ENCODE measurements at places on chromosomes 3 and 15. TPM values are rescaled to one million over a fixed set of nuclear protein-coding genes. Genes with fewer than 3 reads are reported as not detected.
A peak's percentile ranks its signal among the peaks of the same experiment; 100 is the strongest.

GRCh38 chr3:181056136-181056732, 66.7 kb upstream of the DNAJC19 start:
- DNase-seq = no peak

DNA sequence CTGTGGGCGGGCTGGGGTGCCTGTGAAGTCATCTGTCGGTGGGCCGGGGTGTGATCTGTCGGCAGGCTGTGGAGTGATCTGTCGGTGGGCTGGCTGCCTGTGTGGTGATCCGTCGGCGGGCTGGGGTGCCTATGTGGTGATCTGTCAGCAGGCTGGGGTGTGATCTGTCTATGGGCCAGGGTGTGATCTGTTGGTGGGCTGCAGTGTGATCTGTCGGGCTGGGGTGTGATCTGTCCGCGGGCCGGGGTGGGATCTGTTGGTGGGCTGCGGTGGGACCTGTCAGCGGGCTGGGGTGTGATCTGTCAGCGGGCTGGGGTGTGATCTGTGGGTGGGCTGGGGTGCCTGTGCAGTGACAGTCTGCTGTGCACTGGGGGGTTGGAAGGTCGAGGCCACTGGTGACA, 204.5 kb downstream of the XXYLT1 start:
- DNase-seq = peak; percentile 14

- DNase-seq = peak; percentile 100
These were observed 1.6 kb upstream of the TLE3 start for GRCh38 chr15:70099167-70099966.

DNA sequence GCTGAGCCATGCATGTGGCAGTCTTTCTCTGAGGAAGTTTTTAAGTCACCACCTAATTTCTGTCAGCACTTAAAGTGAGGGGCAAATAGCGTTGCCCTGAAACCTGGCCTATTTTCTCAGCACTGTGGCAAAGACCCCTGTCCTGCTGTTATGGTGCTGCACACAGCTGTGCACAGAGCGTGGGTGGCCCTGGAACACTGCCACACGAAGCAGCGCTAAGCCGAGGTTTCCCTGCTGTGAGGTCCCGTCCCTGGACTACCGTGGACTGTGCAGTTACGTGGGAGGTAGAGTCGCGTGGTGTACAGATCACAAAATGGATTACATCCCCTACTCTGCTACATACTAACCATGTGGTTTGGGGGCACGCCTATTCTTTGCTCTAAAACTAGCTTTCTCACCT, 101.6 kb upstream of the NR2E3 start:
- DNase-seq = peak; percentile 55

- DNase-seq = no peak
These were observed 209.2 kb downstream of the NSUN3 start for GRCh38 chr3:94272016-94272415.

- DNase-seq = no peak
These were observed 91.9 kb upstream of the VGLL4 start for GRCh38 chr3:11735638-11736037.

- DNase-seq = no peak
These were observed 91.6 kb downstream of the CDIN1 start for GRCh38 chr15:36671017-36671416.

KLHL40 gene
- total RNA-seq = 0.12 TPM

GRCh38 chr15:100030586-100031229, 297.5 kb upstream of the LYSMD4 start:
- no peak for DNase-seq

PLA2G4B gene
- 5.7 TPM for total RNA-seq

- DNase-seq = no peak
These were observed 391.7 kb downstream of the EDEM1 start for GRCh38 chr3:5579139-5579602.

SAMMSON gene
- total RNA-seq = not detected

- no peak for DNase-seq
These were observed 99.6 kb downstream of the PGPEP1L start for GRCh38 chr15:98907927-98908471.

- no peak for DNase-seq
These were observed 41.8 kb downstream of the KCNH8 start for GRCh38 chr3:19190126-19190525.

ABHD14A gene
- total RNA-seq = 27.0 TPM

EHHADH gene
- 19.2 TPM for total RNA-seq

- no peak for DNase-seq
These were observed 5.8 kb downstream of the EOMES start for GRCh38 chr3:27716309-27716708.

DNA sequence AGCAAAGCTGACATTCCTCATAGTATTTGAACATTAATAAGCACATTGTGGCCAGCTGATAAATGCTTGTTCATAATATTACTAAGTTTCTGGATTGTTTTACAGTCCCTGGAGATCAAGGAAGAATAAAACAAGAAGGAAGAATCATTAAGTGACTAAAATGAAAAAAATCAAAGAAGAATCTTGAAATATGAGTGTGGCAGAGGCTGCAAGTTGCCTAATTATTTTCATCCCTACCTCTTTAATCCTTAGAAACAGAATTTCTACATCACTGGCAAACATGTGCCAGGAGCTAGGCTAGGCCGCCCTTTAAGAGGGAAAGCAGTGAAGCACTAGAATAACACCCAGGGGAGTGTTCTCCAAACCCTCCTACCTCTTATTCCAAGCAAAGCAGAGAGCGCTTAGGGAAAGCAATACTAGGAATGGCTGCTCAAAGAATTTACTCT, 98.9 kb downstream of the MAGI1 start:
- DNase-seq = no peak
